ENCODE measurements at places on chromosomes 7 and 10.

DNA sequence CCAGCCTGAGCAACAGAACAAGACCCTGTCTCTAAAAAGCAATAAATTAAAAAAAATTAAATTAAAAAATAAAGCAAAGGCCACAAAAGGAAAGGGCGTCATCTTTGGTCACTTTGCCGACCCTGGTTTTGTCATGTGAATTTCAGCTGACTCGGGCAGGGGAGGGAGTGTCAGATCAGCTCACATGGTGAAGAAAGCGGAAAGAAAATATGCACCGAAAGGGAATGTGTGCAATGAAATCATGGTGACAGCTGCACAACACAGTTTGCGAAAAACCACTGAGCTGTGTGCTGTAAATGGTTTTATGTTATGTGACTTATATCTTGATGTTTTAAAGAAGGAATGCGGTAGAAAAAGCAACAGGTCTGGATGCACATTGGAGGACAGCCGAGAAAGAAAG lies 39.8 kb downstream of the RCC1L start:
- DNase-seq: no peak

DNA sequence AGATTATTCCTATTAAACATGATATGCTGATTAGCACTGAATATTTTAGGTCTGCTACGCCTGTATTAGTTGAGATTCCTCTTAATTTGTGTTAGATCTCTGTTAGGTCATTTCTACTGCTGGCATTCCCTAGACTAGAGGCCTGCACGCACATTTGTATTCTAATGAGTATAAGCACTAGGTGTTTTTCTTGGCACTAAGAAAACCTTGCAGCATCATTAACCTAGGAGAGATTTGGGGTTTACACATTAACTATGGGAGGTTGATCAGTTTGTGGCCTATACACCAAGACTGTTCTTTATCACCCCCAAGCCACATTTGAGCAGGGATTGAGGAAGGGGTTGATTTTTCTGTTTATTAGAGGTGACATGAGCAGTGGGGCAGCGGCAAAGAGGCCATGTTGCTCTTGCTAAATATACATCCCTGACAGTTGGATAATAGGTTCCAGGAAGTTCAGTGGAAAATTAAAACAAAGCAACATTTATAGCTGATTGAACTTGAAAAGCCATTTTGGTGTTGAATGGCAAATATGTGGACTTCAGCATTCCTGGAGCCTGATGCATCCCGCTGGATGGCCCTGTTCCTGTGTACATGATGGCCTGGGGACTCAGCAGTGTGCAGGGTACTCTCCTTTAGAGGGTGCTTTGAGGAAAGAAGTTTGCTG lies 65.2 kb downstream of the GBF1 start:
- DNase-seq: no peak

- DNase-seq: no peak
Observed at GRCh38 chr7:2580636-2581035, 21.9 kb downstream of the IQCE start.

GRCh38 chr7:103929901-103930311 lies 59.6 kb downstream of the RELN start:
- no peak for DNase-seq

DNA sequence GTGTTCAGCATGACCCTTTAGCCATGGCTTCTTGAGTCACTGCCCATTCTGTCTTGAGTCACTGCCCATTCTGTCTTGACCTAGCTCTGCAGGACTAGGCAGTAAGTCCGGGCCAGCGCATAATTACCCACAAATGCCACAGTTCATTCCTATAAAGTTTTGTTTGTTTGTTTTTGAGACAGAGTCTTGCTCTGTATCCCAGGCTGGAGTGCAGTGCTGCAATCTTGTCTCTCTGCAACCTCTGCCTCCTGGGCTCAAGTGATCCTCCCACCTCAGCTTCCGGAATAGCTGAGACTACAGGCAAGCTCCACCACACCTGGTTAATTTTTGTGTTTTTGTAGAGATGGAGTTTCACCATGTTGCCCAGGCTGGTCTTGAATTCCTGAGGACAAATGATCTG lies 32.7 kb upstream of the TARP start:
- no peak for DNase-seq

DNA sequence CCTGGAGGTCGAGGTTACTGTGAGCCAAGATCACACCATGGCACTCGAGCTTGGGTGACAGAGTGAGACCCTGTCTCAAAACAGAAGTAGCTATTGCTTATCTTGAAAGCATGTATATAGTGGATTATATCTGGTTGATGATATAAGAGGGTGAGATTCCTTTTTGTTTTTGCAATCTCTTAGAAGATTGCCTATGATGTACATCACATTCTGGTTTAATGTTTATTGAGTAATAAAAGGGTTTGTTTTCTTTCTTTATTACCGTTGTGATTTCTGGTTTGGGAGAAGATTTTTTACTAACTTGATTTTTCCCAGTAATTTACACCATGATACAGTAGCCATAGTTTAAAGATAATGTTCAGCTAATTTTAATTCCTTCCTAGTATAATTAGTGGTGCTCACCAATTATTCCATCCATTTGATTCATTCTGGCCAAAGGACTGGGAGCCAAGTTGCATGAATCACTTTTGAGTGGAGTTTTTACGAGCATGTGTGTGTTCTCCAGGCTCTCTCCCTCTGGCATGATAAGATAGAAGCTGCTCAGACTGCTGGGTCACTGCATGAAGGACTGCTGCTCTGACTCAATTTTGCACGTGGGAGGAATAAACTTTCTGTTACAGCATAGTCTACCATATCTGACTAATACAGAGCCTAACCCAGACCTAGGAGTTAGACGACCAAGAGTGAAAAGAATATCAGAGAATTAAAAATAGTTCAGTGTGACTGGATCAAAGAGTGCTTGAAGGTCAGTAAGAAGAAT lies 13.5 kb upstream of the TSPAN13 start:
- DNase-seq: no peak

DNA sequence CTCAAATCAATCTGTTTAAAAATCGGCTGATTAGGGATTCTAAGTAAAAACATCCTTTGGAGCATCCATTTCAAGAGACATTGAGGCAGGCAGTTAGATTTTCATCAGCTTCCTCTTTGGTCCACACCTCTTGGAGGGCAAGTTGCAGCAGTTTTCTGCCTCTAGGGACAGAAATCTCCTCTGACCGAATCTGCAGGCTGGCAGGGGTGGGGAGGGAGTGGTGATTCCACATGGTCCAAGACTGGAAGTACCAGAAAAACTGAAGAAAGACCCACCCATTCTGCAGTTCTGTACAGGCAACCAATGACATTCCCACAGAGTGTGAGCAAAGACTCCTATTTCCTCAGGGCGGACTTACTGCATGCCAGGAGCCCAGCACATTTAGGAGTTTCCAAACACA lies 29.0 kb downstream of the FGFBP3 start:
- DNase-seq: no peak

DNA sequence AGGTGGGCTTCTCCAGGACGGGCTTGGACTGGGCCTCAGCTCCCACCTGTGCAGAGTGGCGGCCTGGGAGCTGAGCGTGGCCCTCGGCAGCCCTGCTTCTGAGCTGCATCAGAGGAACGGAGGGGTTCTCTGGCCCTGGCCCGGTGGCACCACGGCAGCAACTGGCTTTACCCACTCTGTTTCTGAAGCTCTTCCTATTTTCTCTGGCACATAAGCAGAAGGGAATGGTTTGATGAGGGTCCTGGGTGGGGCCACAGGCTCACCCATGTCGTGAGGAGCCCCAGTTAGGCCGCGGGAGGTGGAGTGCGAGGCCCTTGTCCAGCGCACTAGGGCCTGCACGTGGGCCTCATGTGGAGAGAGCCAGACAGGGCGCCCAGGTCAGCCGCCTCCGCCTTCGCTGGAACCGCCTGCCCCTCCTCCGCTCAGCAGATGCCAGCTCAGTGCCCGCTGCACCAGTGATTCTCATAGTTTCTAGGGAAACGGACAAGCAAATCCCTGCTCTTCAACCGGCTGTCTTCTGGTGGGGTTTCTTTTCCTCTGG lies 284.0 kb downstream of the CELF2 start:
- no peak for DNase-seq

- DNase-seq: no peak
Observed at GRCh38 chr7:101747053-101747878, 70.2 kb upstream of the CUX1 start.

- no peak for DNase-seq
Observed at GRCh38 chr7:142908921-142909890, 23.7 kb upstream of the TRPV6 start.

- DNase-seq: no peak
Observed at GRCh38 chr10:117547716-117548668, 5.4 kb downstream of the EMX2 start.

DNA sequence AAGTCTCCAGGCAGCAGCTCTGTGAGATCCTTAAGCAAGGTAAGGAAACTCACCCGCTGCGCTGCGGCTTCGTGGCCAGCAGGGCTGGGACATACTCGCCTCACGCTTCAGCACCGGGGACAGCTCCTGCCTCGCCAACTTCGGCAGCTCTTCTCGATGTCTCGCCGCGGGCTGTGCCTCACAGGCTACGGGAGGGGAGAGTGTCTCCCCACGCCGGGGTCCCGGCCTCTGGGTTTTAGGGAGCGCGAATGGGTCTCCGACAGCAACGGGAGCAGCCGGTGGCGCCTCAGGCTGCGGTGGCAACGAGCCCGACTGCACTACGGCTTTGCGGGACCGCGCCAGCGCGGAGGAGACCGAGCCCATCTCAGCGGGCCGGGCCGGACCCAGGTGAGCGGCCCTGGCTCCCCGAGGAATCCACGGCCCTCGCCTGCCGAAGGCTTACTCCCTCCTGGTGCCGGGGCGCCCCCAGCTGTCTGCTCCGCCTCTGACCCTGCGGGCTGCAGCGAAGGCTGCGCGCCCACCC lies 62.4 kb downstream of the LSM5 start:
- peak; percentile 26 for DNase-seq

GRCh38 chr10:26714415-26715136 lies 17.1 kb downstream of the PDSS1 start:
- no peak for DNase-seq

DNA sequence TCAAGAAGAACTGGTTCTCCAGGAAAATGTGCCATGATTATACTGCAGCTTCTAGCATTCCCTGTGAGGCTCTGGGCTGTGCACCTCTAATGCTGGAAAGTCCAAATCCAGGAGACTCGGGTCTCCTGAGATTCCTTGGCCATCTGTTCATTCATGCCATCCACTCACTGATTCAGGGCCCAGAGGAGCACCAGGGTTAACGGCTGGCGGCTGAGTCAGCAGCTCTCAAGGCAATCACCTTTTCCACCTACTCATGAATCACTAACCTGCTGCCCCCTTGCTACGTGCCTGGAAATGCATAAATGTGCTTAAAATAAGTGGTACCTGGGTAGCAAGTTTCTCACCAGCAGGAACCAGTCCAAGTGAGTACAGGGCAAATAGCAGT lies 132.7 kb downstream of the KCNMA1 start:
- DNase-seq: no peak

GRCh38 chr7:95485391-95486123 lies at the start of gene ASB4:
Gene ASB4, plus strand, starts transcription at chr7:95485943. Its CDS starts 29 bp downstream, at chr7:95485972.
- DNase-seq: no peak

DNA sequence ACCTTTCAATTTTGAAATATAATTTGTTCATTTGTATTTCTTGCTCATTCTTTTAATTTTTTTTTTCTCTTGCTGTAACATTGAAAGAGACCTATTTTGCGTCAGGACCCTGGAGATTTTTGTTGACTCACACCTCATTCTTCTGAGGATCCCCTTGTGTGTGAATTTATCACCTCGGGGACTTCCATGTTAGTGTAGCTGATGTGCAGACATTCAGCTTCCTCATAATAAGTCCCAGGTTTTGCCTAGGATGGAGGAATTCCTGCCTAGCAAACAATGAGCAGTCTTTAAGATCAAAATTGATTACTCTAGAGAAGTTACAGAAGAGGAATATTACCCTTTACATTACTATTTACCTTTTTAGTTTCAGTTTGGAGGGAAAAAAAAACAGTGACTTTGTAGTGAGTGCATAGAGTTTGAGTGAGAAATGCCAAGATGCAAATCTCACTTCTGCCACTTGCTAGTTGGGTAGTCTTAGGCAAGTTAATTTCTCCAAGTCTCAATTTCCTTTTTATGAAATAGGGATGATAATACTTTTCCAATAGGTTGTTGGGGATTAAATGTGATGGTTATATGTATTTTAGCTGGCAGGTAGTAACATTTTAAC lies 14.3 kb downstream of the TES start:
- DNase-seq: peak; percentile 19

- DNase-seq: no peak
Observed at GRCh38 chr10:132575320-132576201, 38.0 kb downstream of the INPP5A start.

DNA sequence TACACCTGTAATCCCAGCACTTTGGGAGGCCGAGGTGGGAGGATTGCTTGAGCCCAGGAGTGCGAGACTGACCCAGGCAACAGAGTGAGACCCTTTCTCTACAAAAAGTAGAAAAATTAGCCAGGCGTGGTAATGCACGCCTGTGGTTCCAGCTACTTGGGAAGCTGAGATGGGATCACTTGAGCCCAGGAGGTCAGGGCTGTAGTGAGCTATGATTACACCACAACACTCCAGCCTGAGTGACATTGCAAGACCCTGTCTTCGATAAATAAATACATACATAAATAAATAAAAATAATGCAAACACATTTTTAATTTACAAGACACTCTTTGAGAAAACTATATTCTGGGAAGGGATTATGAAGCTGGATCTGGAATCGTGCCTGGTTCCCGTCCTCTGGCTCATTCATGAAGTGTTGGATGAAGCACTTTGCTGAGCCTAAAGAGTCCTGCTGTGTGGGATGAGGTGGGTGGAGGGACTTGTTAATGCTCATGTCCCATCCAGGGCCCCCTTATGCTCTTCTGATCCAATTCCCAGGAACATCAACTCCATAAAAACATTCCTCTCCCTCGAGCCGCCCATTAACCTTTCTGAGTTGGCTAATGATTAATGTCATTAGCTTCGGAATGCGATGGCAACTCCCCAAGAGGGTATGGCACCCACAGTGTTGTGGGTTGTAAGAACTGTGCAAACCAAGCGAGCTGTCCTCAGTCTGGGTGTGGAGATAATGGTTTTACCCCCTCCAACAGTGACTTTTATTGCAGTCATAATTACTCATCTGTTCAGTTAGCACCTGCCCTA lies 236.3 kb downstream of the BAMBI start:
- DNase-seq: no peak

- no peak for DNase-seq
Observed at GRCh38 chr7:304574-305409, 14.8 kb downstream of the FOXL3 start.

DNA sequence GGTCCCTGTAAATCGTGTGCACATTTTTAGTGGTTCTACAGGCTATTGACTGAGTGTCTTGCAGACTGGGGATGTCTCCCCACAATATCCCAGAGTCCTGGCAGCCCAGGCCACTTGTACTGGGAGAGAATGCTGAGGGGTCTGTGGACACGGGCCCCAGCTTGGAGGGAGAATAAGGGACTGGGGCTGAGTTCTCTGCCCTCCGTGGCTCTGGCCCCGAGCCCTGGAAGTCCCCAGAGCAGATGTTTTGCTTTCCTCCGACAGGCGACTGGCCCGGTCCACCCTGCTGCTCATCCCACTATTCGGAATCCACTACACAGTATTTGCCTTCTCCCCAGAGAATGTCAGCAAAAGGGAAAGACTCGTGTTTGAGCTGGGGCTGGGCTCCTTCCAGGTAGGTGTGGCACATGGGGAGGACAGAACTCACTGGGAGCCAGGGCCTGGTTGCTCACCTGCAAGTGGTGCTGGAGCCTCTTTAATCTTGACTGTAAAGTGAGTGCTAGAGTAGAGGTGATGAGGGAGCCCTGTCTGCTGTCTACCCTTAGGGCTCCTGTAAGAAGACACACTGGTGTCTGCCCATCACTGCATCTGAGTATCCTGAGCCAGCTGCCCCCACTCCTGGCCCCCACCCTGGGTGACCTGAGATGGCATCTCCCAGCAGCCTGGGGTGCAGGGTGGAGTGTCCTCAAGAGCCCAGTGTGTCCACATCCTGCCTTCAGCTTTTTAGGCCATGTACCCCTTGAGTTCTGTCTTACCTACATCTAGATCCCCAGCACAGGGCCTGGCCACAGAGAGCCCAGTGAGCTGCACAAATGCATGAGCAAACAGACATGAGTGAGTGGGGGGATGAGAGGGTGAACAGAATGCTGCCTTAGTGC lies 51.1 kb downstream of the ADCYAP1R1 start:
- no peak for DNase-seq
